ENCODE measurements at places on chromosomes 7 and 10.

DNA sequence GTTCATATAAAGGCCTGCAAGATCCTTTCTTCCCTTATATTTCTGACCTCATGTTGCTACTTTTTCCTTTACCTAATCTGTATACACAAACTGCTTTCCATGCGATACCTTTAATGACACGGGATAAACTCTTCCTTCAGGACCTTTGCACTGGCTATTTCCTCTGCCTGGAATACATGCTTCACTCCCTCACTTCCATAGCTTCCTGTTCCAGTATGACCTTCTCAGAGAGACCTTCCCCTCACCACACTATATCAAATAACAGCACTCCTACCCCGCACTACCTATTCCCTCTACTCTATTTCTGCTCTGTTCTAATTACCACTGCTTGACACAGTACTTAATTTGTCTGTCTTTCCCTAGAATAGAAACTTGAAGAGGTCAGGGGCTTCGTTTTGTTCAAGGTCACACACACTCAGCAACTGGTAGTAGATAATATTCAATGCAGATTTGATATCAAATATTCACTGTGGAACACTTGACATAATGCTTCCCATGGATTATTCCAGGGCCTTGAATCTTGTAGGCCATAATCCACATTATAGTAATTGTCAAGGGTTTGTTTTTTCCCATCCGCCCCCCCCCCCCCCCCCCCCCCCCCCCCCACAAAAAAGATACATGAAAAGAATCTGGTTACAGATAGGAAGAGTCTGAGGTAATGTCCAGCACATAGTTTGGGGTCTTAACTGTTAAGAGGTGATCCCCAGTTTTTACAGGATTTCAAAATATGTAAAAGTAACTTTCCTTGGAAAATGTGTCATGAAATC is 11.1 kb downstream of the SYPL1 start:
- DNase-seq: no peak

DNA sequence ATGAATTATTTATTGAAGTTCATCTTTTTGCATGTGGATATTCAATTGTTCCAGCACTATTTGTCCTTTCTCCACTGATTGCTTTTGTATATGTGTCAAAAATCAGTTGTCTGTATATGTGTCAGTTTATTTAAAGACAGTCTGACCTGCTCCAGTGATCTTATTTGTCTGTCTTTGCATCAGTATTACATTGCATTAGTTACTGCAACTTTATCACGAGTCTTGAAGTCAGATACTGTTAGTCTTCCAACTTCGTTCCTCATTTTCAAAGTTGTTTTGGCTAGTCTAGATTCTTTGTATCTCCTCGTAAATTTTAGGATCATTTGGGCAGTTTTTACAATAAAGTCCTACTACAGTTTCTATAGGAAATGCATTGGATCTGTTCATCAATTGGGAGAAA is 166.4 kb downstream of the CELF2 start:
- DNase-seq: no peak

- no peak for DNase-seq
These were observed 232.9 kb upstream of the KAT6B start for GRCh38 chr10:74593470-74593869.

GRCh38 chr7:73436031-73436929 is 2.7 kb downstream of the FZD9 start:
- DNase-seq: no peak

DNA sequence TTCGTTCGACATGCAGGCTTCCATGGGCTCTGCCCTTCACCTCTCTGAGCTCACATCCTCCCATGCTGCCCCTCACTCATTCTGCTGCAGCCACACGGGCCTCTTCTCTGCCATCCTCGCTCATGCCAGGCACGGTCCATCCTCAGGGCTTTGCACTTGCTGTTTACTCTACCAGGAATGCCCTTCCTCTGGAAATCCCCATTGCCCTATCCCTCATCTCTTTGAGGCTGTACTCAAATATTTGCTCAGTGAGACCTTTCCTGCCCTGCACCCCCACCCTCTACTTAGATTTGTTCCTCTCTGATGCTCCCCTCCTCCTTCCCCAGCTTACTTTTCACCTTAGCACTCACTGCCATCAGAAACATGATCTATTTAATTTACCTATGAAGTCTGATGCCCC is 107.0 kb upstream of the ZNF716 start:
- DNase-seq: no peak

DNA sequence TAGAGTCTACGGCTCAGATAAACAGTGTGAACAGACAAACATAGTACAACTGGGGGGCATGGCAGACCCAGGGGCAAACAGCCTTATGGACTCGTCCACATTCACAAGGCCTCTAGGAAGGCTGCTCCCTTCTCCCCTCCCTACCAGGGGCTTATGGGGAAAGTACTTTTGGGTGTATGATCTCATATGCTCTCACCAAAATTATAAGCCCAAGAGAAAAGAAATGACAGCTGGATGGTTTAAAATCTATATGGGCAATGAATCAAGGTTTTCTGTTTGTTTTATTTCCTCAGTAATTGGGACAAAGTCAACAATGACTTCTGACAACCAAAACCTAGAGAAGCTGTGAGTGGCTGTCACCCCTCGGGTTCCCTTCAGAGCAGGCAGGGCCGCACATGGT is 144.4 kb downstream of the PKD1L1 start:
- no peak for DNase-seq

- no peak for DNase-seq
These were observed 133.8 kb upstream of the AGR3 start for GRCh38 chr7:17015598-17016031.

All from stimulated activated CD8-positive, alpha-beta memory T cell treated with anti-CD3 and anti-CD28 coated beads, Interleukin-2, amount 100 ng/mL, for 48 hours (primary cell).